Stomach (tissue), 19 donors: ENCODE measurements at places on chromosomes 11 and 22. TPM values are rescaled to one million over a fixed set of nuclear protein-coding genes. Genes with fewer than 3 reads are reported as not detected.

The TMPRSS4 gene
- total RNA-seq = 4.9 TPM

GRCh38 chr22:40030758-40031095, 36.0 kb downstream of the FAM83F start:
- no peak for DNase-seq

DNA sequence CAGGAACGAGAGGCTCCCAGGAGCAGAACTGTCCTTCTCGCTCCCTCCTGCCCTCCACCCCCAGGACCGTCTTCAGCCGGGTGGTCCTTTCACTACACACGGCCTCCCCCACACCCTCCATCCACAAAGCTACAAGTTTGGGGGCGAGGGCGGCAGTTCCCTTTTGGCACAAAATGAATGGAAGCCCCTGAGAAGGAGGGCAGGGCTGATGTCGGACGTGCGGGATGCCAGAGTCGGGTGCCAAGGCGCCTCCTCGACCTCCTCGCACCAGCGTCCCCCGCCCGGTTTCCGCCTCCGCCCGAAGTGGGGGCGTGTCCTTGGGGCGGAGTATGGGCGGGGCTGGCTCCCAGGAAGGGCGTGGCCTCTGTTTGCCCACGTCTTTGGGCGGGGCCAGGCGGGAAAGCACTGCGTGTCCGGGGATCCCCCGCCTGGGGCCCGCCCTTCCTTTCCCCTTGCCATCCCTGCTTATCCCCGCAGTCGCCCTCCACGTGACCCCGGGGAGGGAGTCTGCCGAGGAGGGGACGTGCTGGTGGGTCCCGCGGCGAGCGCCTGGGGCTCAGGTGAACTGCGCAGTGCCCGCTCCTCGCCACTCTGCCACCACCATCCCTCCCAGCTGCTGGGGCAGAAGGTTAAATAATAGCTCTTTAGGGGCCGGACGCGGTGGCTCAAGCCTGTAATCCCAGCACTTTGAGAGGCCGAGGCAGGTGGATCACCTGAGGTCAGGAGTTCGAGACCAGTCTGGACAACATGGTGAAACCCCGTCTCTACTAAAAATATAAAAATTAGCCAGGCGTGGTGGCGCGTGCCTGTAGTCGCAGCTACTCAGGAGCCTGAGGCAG, 937 bp upstream of the EFEMP2 start:
- DNase-seq = peak; percentile 97

GRCh38 chr22:25019427-25020184, 67.1 kb downstream of the KIAA1671 start:
- no peak for DNase-seq

- DNase-seq = no peak
Measured at GRCh38 chr22:47613606-47614350, 851.3 kb downstream of the TBC1D22A start.

DNA sequence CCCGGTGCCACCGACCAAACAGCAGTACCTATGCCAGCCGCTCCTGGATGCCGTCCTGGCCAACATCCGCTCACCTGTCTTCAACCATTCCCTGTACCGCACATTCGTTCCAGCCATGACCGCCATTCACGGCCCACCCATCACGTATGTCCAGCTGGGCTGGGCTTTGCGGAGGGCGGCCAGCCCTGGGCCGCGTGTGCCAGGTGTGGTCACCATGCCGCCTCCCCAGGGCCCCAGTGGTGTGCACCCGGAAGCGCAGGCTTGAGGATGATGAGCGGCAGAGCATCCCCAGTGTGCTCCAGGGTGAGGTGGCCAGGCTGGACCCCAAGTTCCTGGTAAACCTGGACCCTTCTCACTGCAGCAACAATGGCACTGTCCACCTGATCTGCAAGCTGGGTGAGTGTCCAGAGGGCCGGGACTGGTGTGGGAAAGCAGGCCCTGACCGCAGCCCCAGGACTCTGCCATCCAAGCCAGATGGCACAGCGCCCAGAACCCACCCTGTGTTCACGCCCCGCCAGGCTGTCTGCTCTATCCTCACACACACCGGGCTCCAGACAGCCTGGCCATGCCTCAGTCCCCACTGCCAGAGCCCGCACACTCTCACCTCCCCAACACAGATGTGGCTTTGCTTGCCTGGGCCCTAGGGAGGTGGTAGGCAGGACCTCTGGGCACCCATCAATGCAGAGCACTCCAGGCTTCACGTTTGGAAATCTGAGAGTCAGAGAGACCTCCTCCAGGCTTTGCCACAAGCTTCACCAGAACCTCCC, 77.6 kb downstream of the MED15 start:
- no peak for DNase-seq

- no peak for DNase-seq
Measured at GRCh38 chr11:116071241-116071640, 567.0 kb upstream of the CADM1 start.

DNA sequence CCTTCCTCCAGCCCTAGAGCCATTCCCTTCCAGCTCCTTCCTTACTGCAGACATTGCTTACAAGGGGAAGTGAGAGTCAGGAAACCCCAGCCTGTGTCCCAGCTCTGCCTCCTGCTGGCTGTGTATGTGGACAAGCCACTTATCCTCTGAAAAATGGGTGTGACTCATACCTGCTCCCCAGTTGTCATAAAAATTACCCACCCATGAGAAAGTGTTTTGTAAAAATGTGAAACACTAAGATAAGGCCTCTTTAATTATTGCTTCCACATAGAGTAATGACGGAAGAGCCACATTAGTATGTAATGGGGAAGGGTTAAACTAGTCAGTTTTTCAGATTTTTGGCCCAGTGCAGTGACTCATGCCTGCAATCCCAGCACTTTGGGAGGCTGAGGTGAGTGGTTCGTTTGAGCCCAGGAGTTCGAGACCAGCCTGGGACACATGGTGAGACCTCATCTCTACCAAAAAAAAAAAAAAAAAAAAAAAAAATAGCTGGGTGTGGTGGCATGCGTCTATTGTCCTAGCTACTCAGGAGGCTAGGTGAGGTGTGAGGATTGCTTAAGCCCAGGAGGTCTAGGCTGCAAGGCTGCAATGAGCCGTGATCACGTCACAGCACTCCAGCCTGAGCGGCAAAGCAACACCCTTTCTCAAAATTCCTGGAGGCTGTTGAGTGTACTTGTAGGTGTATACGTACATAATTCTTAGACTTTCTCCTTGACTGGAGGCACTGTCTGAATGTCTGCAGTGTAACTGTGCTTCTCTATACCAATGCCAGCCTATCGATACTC, 84.9 kb downstream of the CTTN start:
- DNase-seq = peak; percentile 39

- peak; percentile 71 for DNase-seq
Measured at GRCh38 chr11:82864268-82864667, 36.0 kb downstream of the PRCP start.

GRCh38 chr11:42625757-42626665, 685.8 kb upstream of the API5 start:
- no peak for DNase-seq

DNA sequence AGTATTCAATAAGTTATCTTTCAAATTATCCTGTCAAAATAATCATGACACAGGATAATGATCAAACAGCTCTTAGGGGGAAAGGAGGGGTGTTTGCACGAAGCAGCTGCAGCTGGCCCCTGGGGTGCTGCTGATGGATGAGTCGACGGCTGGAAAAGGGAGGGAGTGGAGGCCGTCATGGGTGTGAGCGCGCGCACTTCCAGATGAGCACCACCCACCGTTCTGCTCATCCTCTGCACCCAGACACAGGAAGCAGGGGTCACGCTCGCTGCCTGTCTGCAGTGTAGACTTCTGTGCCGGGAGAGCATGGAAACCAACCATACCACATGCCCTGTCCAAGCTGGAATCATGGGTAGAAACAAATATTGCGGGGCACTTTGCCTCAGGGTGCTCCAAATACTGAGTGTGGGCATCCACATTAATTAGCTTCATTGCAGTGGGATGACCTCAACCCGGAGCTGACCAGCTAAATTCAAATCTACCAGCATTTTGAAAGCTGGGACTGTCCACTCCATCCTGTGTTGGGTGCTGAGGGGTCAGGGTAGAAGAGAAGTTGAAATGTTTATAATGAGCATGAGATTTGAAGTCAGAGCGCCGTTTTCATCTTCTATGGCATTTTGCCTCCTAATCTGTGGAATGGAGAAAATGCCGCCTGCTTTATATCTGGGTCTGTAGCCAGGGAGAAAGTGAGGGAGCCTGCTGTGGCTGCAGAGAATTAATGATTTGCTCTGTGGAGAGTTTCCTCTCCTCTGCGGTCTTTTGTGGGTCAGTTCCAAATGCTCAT, 802.4 kb downstream of the TBC1D22A start:
- peak; percentile 78 for DNase-seq

- no peak for DNase-seq
Measured at GRCh38 chr11:133832991-133833897, 12.1 kb downstream of the SPATA19 start.

The OR52I1 gene
- total RNA-seq = not detected

- DNase-seq = no peak
Measured at GRCh38 chr11:66510990-66511339, 530 bp downstream of the BBS1 start.

The OR4C6 gene
- not detected for total RNA-seq

DNA sequence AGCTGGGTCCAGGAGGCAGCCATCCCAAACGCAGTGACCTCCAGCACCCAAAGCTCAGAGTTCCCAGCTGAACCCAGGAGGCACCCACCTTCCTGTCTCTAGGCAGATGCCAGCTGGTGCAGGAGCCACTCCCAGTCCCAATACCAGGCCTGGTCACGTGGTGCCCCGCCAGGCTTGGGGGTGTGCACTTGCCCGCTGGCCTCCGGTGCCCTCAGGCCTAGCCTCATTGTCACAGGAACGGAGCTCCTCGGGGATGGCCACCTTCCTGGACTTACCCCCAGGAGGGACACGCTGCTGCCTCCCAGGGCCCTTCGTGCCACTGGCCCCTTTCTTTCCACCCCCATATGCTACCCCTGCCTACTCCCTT, 4.6 kb downstream of the BID start:
- DNase-seq = no peak

GRCh38 chr11:132202621-132203020, 832.2 kb downstream of the NTM start:
- no peak for DNase-seq

GRCh38 chr11:94544646-94545263, 1.0 kb downstream of the FUT4 start:
- DNase-seq = no peak

The GLYAT gene
- not detected for total RNA-seq

DNA sequence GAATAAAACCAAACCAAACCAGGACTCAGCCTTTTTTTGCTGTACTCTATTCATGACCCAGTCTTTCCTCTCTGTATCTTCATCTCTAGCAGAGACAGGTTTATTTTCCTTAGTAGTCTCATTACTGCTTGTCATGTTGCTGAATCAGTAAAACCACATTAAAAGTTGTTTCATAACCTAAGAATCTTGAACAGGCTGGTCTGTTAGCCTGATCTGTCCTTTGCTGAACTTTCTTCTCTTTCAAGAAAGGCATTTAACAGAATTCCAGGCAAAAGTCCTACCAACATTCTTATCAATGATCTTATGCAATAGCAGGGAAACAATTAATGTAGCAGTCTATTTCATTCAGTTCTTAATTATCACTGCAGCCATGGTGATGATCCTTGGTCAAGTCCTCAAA, 197.7 kb downstream of the CASP12 start:
- no peak for DNase-seq

DNA sequence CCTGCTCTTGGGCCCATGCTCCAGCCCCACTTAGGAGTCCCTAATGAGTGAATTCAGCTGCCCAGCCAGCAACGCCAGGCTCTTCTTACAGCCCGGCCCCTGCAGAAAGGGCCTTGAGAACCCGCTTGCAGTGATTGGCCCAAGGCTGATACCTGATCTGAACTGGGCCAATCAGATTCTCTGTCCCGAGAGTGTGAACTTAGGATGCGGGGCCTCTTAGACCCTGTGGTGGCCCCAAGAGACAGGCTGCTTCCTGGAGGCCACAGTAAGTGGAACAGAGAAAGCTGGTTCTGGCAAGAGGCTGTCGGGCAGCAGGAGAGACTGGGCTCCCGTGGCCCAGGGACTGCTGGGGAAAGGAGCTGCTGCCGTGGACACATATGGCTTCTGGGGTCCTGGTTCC, 11.5 kb downstream of the VSTM5 start:
- no peak for DNase-seq

The ACTN3 gene
- not detected for total RNA-seq

The UBQLN3 gene
- total RNA-seq = not detected

DNA sequence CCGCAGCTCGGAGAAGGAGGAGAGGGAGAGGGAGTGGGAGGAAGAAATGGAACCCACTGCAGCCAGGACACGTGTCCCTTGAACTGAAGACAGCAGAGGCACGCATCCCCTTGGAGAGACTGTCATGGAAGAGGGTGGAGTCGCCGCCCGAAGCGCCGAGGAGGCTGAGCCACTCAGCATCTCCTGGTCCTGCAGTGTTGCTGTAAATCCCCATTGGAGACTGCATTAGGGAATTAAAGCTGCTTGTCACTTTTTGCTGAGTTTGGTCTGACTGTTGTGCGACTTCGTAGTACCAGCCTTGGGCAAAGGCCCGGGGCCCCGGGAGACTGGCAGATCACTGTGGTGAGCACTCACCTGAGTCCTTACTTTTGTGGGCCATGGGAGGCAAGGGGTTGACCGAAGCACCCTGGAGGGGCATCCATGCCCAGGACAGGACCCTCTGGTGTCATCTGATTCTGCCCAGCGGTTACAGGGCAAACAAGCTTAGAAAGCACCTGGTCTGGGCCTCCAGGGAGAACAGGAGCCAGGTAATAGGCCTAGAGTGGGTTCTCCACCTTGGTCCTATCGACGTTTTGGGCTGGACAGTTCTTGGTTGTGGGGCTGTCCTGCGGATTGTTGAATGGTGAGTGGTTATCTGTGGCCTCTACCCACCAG, 797 bp downstream of the VPREB1 start:
- no peak for DNase-seq

GRCh38 chr11:18969720-18970119, 30.5 kb upstream of the MRGPRX1 start:
- no peak for DNase-seq

The CABP4 gene
- not detected for total RNA-seq

DNA sequence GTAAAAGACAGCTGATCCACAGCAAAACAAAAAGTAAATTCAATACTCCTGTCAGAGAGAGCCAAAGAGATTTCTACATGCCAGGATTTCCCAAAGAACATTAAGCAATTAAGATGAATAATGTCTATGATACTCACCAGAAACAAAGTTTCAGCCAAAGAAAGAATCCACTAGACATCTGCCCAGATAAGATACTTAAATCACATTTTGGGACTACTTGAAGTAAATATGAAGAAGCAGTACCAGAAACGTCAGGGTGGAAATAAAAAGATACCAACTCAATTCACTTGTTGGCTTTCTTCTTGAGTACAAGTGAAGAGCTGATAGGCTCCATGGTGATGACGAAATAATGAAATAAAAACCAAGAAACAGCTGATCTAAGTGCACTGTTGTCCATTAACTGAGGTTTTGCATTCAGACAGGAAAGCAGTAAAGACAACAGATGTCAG, 31.6 kb upstream of the ARHGAP32 start:
- no peak for DNase-seq

- no peak for DNase-seq
Measured at GRCh38 chr11:117191680-117192400, 7.3 kb upstream of the TAGLN start.

- no peak for DNase-seq
Measured at GRCh38 chr11:74504100-74504691, 10.7 kb upstream of the LIPT2 start.

The PNPLA3 gene
- 0.73 TPM for total RNA-seq

- DNase-seq = no peak
Measured at GRCh38 chr11:75198278-75198973, 42.1 kb upstream of the TPBGL start.

The CELSR1 gene
- total RNA-seq = 29.8 TPM

The OR51I2 gene
- not detected for total RNA-seq
